NCI-H69 (cell line): ENCODE measurements at places on chromosomes 16 and 17.

DNA sequence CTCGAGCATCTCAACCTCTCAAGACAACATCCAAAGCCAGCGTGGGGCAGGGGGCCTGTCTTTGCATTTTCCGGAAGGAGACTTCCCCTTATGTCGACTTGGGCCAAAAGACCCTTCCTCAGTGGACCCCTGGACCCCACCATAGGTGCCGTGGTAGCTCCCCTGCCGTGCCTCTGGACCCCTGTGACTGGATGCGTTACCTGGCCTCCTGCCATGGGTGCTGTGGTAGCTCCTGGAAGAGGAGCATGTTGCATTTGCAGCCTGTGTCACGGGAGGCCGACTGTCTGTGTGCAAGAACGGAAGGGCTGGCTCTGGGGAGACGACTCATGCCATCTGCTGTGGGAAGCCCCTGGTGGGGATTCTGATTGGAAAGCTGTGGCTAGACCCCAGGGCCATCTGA lies 130.1 kb downstream of the FOXL1 start:
- no peak for DNase-seq

GRCh38 chr17:4998732-4999429 lies 1.1 kb downstream of the KIF1C start:
- no peak for DNase-seq

DNA sequence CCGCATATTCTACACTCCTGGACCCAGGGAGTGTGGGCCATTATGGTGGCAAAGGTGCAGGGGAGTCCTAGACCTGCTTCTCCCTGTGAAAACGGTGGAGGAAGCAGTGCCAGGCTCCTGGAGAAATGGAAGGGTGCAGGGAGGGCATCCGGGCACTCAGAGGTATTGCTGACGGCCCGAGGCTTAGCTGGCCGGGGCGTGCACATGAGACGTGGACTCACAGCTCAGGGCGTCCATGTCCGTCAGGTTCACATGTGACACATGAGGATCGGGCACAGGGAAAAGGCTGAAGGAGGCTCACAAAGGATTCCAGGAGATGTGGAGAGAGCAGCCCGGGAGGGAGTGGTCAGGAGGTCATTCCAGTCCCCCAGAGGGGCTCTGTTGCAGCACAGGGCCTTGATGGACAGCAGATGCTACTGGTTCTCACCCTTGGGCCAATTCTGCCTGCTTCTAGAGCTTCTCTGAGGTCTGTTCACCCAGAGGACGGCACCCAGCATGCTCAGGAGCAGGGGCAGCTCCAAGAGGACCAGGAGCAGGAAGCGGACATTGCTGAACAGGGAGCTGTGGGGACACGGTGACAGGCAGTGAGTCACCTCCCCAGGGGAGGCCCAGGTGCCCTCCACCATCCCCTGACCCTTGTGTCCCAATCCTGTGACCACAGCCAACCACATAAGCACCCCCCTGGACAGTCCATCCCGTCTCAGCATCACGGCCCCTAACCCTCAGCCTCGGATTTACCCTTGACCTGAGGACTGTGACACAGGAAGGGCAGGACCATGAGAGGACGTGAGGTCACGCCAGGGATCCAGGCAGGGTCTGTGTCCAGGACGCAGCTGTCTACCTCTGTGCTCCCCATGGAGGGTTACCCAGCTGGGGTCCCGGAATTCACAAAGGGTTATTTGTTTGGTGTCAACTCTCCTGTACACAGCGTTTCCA lies 4.5 kb downstream of the CD300C start:
- no peak for DNase-seq

GRCh38 chr17:68169840-68170239 lies 78.0 kb upstream of the AMZ2 start:
- DNase-seq = peak; percentile 33

DNA sequence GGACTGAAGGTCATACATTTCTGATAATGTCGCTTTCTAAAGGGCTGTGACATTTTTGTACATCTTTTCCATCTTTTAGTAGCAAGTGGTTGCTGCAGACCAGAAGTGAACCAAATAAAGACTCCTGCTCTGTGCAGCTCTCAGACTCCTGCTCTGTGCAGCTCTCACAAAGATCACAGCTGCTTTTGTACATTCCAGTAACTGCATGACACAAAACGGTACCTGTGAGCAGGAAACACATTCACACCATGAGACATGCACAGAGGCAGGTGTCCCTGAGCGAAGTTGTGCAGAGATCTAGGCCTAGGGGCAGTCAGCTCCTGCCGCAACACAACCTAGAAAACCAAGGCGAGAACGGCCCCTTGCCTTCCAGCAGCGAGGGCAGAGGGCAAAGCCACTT lies 67.5 kb downstream of the KLHDC4 start:
- no peak for DNase-seq

GRCh38 chr17:46881015-46881414 lies 29.6 kb downstream of the WNT9B start:
- DNase-seq = no peak

- DNase-seq = peak; percentile 40
Observed at GRCh38 chr17:14301279-14302090, 604 bp downstream of the HS3ST3B1 start.

- no peak for DNase-seq
Observed at GRCh38 chr16:17343028-17343427, 127.7 kb downstream of the XYLT1 start.

- DNase-seq = no peak
Observed at GRCh38 chr17:79968116-79968515, 67.6 kb downstream of the TBC1D16 start.

- DNase-seq = no peak
Observed at GRCh38 chr16:59047114-59047513, 313.0 kb upstream of the GOT2 start.

- no peak for DNase-seq
Observed at GRCh38 chr17:20938988-20939615, 103.7 kb downstream of the USP22 start.

GRCh38 chr17:6843241-6843880 lies 11.8 kb upstream of the TEKT1 start:
- DNase-seq = peak; percentile 40

DNA sequence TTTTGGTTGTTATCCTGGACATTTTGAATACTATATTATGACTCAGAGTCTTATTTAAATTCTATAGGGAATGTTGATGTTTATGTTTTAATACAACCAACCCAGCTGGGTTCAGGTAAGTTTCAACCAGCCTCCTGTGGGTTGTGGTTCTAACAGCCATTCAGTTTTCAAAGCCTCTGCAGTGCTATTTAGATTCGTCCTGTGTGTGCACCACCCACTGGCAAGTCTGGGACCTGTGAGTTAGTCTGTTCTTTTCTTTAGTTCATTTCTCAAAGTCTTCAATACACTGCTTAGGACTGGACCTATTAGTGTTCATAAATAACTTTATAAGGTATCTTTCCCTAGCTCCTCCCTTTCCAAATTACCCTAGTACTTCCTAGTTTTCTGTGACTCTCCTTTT lies 170.6 kb downstream of the TMEM132E start:
- DNase-seq = peak; percentile 10

- peak; percentile 48 for DNase-seq
Observed at GRCh38 chr16:15650698-15651171, 690 bp downstream of the NDE1 start.

- DNase-seq = no peak
Observed at GRCh38 chr17:40528692-40529417, 27.4 kb upstream of the TNS4 start.

DNA sequence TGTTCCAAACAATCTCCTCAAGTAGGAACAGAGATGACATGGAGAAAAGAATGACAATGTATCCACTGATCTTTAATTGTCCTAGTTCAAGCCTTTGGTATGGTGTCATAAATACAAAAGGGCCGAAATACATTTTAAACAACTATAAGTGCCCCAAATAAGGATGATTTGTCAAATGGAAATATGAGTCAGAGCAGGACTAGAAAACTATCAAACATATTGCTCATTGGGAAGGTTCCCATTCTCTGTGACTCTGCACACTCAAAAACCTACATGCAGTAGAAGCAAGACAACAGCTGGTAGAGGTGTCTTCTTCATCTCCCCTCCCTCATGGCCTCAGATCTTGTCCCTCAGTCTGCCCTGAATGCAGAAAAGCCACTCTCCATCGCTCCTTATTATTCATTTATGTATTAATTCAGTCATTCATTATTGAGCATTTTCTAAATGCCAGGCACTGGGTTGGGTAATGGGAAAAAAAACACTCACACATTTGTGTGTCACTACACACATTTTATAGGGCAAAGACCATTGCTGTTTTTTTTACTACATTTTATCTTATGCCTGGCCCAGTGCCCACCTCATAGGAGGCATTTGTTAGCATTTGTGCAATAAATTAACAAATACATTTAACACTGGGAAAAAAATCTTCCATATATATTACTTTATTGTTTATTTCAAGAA lies 10.1 kb downstream of the CA10 start:
- DNase-seq = no peak

DNA sequence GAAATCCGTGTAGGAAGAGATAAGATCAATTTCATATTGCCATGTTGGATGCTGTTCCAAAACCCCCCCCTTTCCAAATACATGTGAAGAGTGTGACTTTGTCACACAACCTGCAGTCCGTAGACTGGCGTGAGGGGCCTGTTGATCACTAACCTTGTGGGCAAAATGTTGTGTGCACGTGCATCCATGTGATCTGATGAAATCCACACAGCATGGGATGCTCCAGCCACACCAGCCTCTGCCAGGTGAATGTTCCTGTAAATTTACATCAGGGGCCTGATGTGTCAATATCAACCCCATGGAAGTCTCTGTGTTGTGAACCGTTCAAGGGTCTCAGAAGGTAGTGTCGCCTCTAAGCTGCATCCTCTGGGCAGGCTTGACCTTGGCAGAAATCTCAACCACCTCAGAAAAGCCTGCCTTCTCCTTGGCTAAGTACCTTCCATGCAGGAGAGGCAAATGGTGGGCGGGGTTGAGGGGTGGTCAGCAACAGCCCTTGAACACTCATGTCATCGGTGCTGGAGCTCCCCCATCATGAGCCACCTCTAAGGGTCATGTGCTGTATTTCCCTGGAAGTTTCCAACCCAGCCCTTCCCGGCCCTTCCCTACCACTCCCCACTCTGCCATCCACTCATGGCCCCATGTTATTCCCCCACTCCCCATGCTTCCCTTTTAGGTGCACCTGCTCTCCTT lies 78.2 kb upstream of the DNAH17 start:
- no peak for DNase-seq

GRCh38 chr16:20849589-20850390 lies 43.5 kb downstream of the REXO5 start:
- DNase-seq = peak; percentile 59

- DNase-seq = no peak
Observed at GRCh38 chr17:78393575-78393974, 15.1 kb downstream of the PGS1 start.

DNA sequence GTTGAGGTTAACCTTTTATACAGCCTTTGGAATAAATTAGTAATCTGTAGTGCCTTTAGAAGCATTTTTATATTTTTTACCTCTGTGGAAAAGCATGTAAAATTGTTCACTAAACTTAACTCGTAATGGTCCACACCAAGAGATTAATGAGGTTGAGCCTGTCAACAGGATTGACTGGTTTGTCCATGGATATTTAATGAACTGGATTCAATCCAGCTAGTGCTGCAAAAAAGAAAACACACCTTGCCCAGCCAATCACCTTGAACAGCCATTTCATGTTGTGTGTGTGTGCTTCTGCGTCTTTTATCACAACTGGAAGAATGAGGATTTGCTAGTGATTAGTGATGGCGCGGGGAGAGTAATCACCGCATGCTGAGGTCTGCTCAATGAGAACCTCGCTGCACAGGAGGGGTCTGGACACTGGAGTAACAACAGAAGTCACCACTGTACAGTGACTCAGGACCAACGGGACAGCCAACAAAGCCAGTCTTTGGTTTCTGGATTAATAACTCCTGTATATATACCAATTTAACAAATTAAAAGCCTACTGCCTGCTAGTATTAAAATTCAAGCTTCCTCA lies 33.7 kb downstream of the LITAFD start:
- no peak for DNase-seq
